ENCODE measurements at places on chromosomes 5 and 9.

GRCh38 chr9:127923046-127923445, 6.2 kb upstream of the ST6GALNAC4 start:
- no peak for DNase-seq

DNA sequence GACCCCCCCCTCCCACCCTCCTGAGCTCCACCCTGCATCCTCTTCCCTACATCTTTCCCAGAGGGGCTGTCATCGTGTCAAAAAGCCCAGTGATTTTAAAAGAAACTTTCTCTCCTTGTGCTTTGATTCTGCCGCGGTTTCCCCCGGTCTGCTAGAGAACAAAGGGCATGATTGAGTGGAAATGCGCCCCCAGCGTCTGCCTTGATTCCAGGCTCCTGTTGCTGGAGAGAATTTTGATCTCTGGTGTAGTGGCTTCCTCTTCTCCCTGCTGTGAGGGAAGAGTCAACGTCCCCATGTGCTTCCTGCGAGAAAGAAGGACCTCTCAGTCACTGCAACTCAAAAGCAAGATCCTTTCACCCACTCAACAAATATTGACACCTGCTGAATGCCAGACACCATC, 61.9 kb upstream of the RAPGEF1 start:
- no peak for DNase-seq

DNA sequence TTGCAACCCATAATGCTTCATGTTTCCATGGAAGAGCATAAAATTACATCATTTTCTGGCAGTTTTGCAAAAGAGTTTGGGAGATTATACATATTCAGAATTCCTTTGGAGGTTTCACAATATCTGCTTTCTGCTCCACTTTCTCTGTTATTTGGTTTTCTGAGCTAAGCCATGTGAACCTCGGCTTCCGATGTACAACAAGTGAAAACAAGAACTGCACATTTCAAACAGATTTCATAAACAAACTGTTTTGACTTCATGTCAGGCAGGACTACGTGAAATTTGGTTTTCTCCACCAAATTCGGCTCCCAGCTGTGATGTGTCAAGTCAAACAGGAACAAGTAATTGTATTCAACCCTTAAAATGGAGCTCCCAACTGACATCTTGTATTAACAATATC, 609.8 kb downstream of the IRX1 start:
- DNase-seq: no peak

DNA sequence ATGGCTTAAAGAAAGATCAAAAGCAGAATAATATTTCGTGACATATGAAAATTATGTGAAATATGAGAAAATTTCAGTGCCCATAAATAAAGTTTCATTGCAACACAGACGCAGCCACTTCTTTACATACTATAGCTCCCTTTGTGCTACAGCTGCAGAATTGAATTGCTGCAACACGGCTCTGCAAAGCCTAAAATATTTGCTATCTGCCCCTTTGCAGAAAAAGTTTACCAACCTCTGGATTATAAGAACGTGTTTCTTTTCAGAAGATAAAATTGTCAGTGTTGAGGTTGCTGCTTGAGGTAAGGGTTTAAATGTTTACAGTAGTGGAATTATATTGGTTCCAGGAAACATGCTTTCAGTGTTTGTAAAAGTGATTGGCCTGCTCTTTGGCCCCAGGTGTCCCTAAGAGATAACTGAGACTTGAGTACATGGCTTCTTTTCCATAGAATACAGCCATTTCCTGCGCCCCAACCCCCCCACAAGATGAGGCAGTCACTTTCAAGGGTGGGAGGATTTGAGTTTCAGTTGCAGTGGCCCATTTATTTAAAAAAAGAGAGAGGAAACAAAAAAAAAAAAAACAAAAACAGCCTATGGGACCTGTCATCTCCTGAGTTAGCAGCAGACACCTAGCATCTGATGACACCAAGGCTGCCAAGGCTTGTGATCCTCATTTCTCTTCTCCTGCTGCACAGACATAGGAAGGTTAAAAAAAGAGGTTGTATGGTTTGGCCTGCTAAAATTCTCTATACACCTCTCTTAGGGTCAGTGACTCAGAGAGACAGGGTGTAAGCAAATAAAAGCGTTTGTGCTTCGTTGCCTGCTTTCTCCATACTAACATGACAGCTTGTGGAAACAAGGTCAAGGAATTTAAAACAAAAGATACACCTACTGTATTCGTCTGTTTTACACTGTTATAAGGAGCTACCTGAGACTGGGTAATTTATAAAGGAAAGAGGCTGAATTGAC, 28.0 kb upstream of the HTR4 start:
- DNase-seq: no peak

Data from stimulated activated CD8-positive, alpha-beta memory T cell treated with anti-CD3 and anti-CD28 coated beads, Interleukin-4, amount 100 ng/mL, for 24 hours (primary cell).